ENCODE measurements at places on chromosomes 7 and 10.

GRCh38 chr7:26815426-26815825 lies 49.0 kb downstream of the SKAP2 start:
- DNase-seq, result no peak

DNA sequence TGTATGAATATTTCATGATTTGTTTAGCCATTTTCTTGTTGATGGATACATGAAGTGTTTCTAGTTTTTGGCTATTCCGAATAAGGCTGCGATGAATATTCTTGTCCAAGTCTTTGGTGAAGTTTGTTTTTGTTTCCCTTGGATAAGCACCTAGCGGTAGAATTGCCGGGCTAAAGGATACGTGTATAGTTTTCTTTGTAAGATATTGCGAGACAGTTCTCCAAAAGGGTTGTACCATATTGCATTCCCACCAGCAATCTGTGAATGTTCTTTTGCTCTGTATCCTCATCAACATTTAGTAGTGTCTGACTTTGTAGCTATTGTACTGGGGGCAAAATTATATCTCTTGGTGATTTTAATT lies 142.6 kb downstream of the DOCK1 start:
- no peak for DNase-seq

GRCh38 chr10:48653944-48654698 lies 30.6 kb upstream of the WDFY4 start:
- no peak for DNase-seq

- no peak for DNase-seq
Measured at GRCh38 chr10:130300608-130301020, 164.4 kb downstream of the GLRX3 start.

- DNase-seq, result no peak
Measured at GRCh38 chr10:17802976-17803375, 6.2 kb upstream of the MRC1 start.

DNA sequence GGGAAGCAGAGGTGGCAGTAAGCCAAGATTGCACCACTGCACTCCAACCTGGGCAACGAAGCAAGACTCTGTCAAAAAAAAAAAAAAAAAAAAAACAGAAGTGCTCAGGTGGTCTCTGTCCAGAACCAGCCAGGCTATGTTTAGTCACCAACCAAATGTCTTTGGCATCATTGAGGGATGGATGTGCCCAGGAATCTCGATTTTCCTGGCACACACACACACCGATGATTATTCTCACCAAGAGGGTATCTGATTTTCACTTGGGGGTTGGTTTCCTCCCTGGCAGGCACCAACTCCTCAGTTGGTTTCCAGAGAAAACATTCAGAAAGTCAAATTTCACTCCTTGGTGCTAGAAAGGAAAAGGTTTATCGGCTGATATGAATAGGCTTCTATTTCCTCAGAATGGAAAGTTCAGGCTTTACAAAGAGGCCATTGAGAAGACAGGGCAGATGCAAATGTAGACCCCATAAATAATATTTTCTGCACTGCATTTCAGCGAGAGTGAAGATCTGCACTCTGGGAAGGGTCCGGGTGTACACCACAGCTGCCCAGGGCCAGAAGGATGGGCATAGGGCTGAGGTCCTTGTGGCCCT lies 154.8 kb downstream of the TNS3 start:
- no peak for DNase-seq

DNA sequence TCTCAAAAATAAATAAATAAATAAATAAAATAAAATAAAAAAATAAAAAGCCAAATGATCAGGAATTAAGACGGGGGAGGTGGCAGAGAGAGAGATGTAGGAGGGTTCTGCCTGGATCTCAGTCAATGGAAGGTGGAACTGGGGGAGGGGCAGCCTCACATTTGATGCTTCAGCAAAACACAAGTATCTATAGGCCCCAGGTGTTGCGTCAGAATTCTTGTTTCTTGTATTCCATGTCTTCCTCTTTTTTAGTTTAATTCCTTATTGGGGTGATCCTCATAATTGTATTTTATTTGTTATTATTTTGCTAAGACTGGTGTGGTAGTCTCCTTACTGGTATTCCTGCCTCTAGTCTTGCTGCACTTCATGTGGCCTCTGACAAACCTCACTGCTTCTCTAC lies 41.4 kb upstream of the SMARCD3 start:
- DNase-seq, result no peak

DNA sequence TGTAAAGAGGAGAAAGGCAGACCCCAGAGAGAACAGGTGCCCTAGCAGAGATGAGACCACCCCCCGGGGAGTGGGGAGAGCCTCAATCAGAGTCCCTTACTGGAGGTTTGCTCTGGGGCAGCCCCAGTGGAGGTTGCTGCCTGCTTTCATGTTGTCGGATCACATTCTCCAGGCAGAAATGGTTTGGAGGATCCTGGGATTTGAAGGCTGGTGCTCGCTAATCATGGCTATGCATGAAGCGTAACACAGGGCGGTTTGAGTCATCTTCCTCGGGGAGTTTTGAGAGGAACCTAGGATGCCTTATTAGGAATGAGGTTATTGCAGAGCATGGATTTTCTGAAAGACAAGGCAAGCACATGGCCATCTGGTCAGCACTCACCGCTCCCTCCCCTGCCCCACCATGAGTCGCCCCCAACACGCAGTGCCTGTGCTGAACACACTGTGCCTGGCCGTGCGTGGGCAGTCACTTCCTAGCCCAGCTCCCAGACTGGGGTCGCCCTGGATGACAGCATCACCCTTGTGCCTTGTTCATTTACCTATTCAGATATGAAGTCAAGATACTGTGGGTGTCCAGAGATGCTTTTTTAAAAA lies 319.9 kb downstream of the DPP6 start:
- no peak for DNase-seq

DNA sequence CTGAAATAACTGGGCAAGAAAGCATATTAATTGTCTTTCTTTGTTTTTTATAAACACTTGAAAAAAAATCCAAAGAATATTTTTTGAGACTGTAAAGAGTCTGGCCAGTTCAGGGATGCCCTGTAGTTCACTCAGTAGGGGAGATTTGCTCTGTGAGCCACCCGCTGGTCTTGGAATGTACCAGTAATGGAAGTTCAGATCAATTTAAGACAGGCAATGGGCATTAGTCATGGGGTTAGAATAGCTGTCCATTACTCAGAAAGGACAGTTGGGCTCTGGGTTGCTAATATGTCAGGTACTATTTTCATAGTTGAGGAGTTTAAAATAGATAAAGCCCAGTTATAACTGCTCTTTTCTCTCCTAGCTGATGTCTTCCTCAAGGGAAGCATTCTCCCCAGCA lies 38.7 kb downstream of the A1CF start:
- DNase-seq, result no peak

DNA sequence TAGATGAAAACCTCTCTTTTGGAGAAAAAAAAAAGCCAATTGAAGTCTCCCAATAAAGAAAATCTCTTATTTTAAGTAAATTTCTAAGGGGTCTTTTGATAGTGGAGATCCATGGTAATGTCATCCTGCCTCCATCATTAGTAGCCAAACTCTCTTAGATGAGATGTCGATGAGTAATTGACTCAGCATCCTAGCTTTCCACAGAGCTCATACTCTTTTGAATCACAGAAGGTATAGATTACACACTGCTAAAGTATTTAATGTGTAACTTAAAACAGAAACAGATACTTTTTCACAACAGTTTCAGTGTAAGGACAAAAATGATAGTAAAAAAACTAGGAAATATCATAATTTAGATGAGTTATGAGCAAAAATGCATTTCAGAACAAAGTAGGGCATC lies 19.4 kb downstream of the MAGI2 start:
- DNase-seq, result no peak

GRCh38 chr10:63549810-63550209 lies 28.6 kb downstream of the REEP3 start:
- DNase-seq, result no peak

- DNase-seq, result peak; percentile 21
Measured at GRCh38 chr10:42551582-42552187, 86.7 kb downstream of the ZNF33B start.

DNA sequence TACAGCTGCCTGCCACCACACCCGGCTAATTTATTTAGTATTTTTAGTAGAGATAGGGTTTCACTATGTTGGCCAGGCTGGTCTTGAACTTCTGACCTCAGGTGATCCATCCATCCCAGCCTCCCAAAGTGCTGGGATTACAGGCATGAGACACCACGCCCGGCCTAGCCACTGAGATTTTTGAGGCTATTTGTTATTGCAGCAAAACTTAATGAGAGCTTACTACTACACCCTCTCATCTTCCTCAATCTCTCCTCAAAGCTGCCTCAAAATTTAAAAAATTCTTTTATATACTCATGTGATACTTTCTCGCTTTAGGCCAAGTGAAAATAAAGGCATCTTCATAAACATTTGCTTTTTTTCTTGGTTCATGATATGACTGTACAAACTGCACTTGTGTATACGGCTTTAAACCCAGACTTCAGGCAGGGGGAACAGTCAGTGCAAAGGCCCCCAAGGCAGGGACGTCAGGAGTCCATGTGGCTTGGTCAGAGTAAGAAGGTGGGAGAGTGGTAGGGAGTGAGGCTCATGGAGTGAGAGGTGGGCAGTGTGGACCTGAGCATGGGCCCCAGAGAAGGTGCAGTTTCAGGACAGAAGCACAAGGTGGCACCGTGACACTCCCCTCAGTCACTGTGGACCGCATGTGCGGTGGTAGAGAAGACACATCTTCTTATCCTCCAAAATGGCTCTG lies 55.5 kb downstream of the SYPL1 start:
- DNase-seq, result peak; percentile 66

GRCh38 chr10:6336016-6336415 lies 133.3 kb downstream of the PFKFB3 start:
- DNase-seq, result no peak

DNA sequence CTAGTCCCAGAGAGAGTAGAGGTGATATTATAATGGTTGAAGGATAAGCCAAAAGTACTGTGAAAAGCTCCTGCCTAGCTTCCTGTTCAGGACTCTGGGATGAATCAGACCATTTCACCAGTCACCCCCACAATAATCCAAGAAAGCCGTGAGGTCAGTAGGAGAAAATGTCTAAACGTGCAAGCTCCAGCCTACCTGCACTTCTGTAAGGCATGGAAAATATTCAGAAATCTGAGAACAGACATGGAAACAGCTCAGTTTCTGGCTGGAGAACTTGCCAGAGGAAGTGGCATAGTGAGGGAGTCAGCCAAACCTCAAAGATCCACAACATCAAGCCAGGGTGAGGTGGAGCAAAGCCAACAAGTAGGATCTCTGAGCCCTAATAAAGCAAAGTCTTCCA lies 58.2 kb downstream of the ELAPOR2 start:
- no peak for DNase-seq

- no peak for DNase-seq
Measured at GRCh38 chr10:6423004-6423403, 157.1 kb downstream of the PRKCQ start.
